ENCODE measurements at places on chromosomes 3 and 15. TPM values are rescaled to one million over a fixed set of nuclear protein-coding genes. Genes with fewer than 3 reads are reported as not detected.
A peak's percentile ranks its signal among the peaks of the same experiment; 100 is the strongest.

Gene GOLGA8Q
- not detected for total RNA-seq

Gene TRANK1
- 2.8 TPM for total RNA-seq

GRCh38 chr15:47384341-47384740 lies 333.0 kb upstream of the SEMA6D start:
- peak; percentile 31 for DNase-seq

DNA sequence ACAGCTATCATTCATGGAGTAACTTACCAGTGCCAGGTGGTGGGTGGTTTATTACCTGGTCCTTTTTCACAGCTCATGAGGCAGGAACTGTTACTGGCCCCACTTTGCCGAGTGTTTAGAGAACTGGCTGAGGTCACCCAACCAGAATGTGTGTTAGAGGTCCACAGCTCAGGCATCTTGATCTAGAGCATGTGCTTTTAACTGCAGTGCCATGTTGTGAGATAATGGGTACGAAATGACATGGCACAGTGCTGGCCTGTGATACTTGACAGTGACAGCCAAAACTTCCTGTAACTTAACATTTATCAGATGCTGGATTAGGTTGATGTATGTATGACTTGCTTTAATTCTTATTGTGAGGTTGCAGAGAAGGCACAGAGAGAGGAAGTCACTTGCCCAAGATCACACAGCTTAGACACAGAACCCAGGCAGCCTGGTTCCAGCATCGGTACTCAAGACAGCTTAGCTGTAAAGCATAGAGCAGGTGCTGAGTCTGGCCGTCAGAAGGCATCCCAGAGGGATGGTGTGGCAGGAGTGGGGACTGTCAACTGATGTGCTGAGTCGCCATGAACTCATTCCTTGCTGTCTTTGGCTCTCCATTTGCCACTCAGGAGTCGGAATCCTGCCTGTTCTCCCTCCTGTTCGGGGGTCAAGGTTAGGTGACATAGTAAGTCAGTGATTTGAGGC lies 9.6 kb downstream of the MCM2 start:
- no peak for DNase-seq

GRCh38 chr3:109109574-109109973 lies 8.4 kb downstream of the MORC1 start:
- DNase-seq, result no peak

Gene RTP1
- not detected for total RNA-seq

Gene EPHB3
- 4.3 TPM for total RNA-seq

- DNase-seq, result no peak
Measured at GRCh38 chr3:30611613-30612436, 5.4 kb downstream of the TGFBR2 start.

- DNase-seq, result no peak
Measured at GRCh38 chr15:63090472-63090871, 31.2 kb upstream of the LACTB start.

Gene SMCO1
- total RNA-seq, result not detected

- DNase-seq, result peak; percentile 8
Measured at GRCh38 chr15:71011503-71012155, 103.6 kb upstream of the THSD4 start.
